ENCODE measurements at places on chromosomes 13 and 19. TPM values are rescaled to one million over a fixed set of nuclear protein-coding genes. Genes with fewer than 3 reads are reported as not detected.

GRCh38 chr13:112690283-112690929 is 568 bp downstream of the ATP11A start:
- no peaks in the 10 kb centered on the region for H3K36me3 ChIP-seq
- peak overlapping the region; percentile 78 for H3K4me3 ChIP-seq
- DNase-seq: peak; percentile 47
- no peak overlapping the region for H3K27ac ChIP-seq

GRCh38 chr13:27533155-27533643 is 82.8 kb upstream of the MTIF3 start:
- H3K27ac ChIP-seq: no peak overlapping the region
- H3K4me3 ChIP-seq: 0 out of 3 replicates have a peak overlapping the region, but pooled peaks have one; percentile 19
- DNase-seq: peak; percentile 84
- H3K36me3 ChIP-seq: no peaks in the 10 kb centered on the region

GRCh38 chr13:98549006-98549727 is 27.7 kb downstream of the STK24 start:
- H3K4me1 ChIP-seq: peaks cover under 1% of the 10 kb centered on the region
- DNase-seq: no peak
- H3K4me3 ChIP-seq: no peak overlapping the region
- peaks cover 24% of the 10 kb centered on the region for H3K36me3 ChIP-seq
- no peaks in the 10 kb centered on the region for H3K27me3 ChIP-seq

DNA sequence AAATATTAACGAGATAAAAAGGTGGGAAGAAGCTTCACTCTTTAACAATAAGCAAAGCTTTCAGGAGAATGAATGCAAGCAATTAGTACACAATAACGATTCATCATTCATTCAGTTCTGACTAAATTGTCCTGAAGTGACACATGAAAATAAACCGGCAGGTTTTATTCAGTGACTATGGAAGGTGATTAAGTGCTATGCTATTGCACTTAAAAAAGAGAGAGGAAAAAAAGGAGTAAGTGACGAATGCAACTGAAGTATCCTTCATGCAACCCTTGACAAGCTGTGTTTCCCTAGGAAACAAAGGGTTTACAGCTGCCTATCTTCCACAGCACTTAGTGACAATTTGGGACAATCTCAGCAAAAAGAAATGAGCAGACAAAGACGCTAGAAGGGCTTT is 1.4 kb downstream of the LIG4 start:
- no peak for DNase-seq
- no peaks in the 10 kb centered on the region for H3K27me3 ChIP-seq
- H3K4me3 ChIP-seq: peak overlapping the region; percentile 85
- peaks cover 9% of the 10 kb centered on the region for H3K36me3 ChIP-seq

LAIR2 gene
- total RNA-seq: not detected

GRCh38 chr19:16589917-16590316 is 17.7 kb upstream of the SLC35E1 start:
- H3K36me3 ChIP-seq: peaks cover 4% of the 10 kb centered on the region
- no peak for DNase-seq
- no peaks in the 10 kb centered on the region for H3K27me3 ChIP-seq

- H3K4me3 ChIP-seq: no peak overlapping the region
- H3K36me3 ChIP-seq: peaks cover 21% of the 10 kb centered on the region
- no peaks in the 10 kb centered on the region for H3K27me3 ChIP-seq
- no peaks in the 10 kb centered on the region for H3K4me1 ChIP-seq
- H3K27ac ChIP-seq: no peak overlapping the region
- no peak for DNase-seq
These were observed 5.7 kb upstream of the THSD1 start for GRCh38 chr13:52411629-52412028.

URAD gene
- not detected for total RNA-seq

POGLUT2 gene
- total RNA-seq: 23.1 TPM

PPP2R1A gene
- total RNA-seq: 432 TPM

DNA sequence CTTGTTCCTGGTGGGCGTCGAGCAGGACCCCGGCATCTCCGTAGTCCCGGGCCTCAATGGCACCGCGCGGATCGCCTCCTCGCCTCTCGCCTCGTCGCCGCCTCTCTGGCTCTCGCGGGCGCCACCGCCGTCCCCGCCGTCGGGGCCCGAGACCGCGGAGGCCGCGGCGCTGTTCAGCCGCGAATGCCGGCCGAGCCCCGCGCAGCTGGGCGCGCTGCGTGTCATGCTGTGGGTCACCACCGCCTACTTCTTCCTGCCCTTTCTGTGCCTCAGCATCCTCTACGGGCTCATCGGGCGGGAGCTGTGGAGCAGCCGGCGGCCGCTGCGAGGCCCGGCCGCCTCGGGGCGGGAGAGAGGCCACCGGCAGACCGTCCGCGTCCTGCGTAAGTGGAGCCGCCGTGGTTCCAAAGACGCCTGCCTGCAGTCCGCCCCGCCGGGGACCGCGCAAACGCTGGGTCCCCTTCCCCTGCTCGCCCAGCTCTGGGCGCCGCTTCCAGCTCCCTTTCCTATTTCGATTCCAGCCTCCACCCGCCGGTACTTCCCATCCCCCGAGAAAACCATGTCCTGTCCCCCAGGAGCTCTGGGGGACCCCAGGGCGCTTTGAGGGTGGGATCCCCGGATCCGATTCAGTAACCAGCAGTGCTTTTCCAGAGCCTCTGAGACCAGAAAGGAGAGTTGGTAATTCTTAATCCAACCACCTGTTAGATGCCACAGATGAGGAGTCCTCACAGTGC is 885 bp downstream of the MLNR start:
- no peaks in the 10 kb centered on the region for H3K36me3 ChIP-seq
- peaks cover 67% of the 10 kb centered on the region for H3K27me3 ChIP-seq
- DNase-seq: peak; percentile 41
- H3K4me3 ChIP-seq: peak overlapping the region; percentile 53
- H3K4me1 ChIP-seq: no peaks in the 10 kb centered on the region
- no peak overlapping the region for H3K27ac ChIP-seq

All from H9 (cell line).